ENCODE measurements at places on chromosomes 3 and 15.

DNA sequence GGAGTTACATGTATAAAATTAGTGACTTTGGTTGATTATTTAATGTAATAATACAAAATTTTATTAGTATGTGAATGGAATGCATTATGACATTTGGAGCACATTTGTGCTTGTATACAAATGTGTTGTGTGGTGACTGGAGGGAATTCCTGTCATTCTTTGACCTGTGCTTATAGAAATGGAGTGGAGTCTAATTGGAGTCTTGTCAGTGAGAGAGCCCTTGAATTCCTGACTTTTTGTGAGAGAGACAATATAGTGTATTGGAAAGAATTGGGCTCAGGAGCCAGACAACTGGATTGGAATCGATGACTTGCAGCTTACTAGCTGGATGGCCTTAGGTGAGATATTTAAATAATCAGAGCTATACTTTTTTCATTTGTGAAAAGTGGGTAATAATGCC, 9.4 kb downstream of the TCF12 start:
- H3K27me3 ChIP-seq, result no peaks in the 10 kb centered on the region
- no peak overlapping the region for H3K27ac ChIP-seq
- H3K4me1 ChIP-seq, result peaks cover 60% of the 10 kb centered on the region
- DNase-seq, result no peak

DNA sequence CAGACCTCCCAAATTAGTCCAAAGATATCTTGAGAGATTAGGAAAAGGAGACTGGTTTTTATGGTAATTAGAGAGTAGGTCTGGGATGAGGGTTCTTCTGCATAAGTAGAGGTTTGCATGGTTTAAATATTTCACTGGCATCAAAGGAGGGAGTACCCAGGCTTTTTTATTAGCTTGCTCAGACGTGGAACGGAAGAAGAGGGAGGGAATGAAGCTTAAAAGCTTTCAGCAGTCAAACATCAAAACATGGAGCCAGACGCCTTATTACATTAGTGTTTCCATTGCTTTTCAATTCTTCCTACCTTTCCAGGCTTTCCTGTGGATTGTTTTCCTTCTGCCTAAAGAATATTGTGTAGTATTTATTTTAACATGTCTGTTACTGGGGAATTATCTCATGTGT, 342.1 kb upstream of the SOX2 start:
- no peaks in the 10 kb centered on the region for H3K36me3 ChIP-seq
- H3K4me3 ChIP-seq, result no peak overlapping the region
- no peaks in the 10 kb centered on the region for H3K4me1 ChIP-seq
- no peak for DNase-seq
- no peaks in the 10 kb centered on the region for H3K27me3 ChIP-seq
- no peak overlapping the region for H3K27ac ChIP-seq

GRCh38 chr3:190142041-190142440, 21.3 kb upstream of the P3H2 start:
- no peaks in the 10 kb centered on the region for H3K4me1 ChIP-seq
- H3K4me3 ChIP-seq, result no peak overlapping the region
- no peak for DNase-seq
- H3K27me3 ChIP-seq, result no peaks in the 10 kb centered on the region
- H3K27ac ChIP-seq, result no peak overlapping the region

GRCh38 chr3:13713396-13713795, 164.5 kb downstream of the FBLN2 start:
- no peak for DNase-seq
- no peak overlapping the region for H3K27ac ChIP-seq
- H3K4me3 ChIP-seq, result no peak overlapping the region
- no peaks in the 10 kb centered on the region for H3K4me1 ChIP-seq

- no peak for DNase-seq
- H3K27me3 ChIP-seq, result peaks cover 13% of the 10 kb centered on the region
- no peak overlapping the region for H3K27ac ChIP-seq
Measured at GRCh38 chr3:72203613-72204349, 418.8 kb upstream of the PROK2 start.

- no peak for DNase-seq
- H3K27ac ChIP-seq, result no peak overlapping the region
- H3K36me3 ChIP-seq, result peaks cover 33% of the 10 kb centered on the region
- H3K4me3 ChIP-seq, result peak overlapping the region; percentile 96
- peaks cover 64% of the 10 kb centered on the region for H3K4me1 ChIP-seq
Measured at GRCh38 chr3:52237657-52238172, 1.2 kb downstream of the TWF2 start.

DNA sequence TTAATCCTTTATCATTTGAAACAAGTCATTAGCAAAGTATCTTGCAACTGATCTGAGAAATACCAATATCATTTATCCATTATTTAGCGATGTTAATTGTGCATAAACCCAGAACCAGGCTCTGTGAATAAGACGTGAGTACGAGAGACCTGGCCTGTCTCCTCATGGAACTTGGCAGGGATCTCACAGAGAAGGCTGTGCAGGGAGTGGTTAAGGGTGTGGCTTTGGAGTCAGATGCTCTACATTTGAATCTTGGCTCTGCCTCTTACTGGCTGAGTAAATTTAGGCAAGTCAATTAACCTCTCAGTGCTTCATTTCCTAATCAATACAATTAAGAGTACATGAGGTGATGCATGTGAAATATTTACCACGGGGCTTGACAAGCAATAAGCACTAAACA, 39.9 kb upstream of the TBL1XR1 start:
- H3K36me3 ChIP-seq, result no peaks in the 10 kb centered on the region
- DNase-seq, result no peak
- no peak overlapping the region for H3K4me3 ChIP-seq

- no peak for DNase-seq
- no peak overlapping the region for H3K4me3 ChIP-seq
- no peaks in the 10 kb centered on the region for H3K36me3 ChIP-seq
- no peaks in the 10 kb centered on the region for H3K4me1 ChIP-seq
- peaks cover 52% of the 10 kb centered on the region for H3K27me3 ChIP-seq
Measured at GRCh38 chr3:147423798-147424580, 14.8 kb downstream of the ZIC1 start.

DNA sequence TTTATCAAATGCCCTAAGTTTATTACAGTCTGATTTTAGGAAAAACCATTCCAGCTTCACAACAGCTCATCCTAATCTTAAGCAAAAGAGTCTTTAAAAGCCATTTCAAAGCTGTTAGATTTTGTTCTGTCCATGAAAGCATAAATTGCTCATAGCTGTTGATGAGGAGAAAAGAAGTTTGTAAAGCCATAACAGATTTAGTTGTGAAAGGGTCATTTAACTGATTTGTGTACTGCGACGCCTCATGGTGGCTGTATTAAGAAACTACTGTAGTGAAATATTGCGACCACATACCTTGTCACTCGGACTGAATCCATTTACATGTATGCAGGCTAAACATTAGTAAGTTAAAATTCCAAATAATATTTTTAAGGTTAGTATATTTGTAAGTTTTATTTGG, 20.9 kb downstream of the BBX start:
- no peak overlapping the region for H3K27ac ChIP-seq
- H3K36me3 ChIP-seq, result peaks cover 25% of the 10 kb centered on the region
- no peak overlapping the region for H3K4me3 ChIP-seq
- no peaks in the 10 kb centered on the region for H3K27me3 ChIP-seq
- peaks cover 18% of the 10 kb centered on the region for H3K4me1 ChIP-seq

DNA sequence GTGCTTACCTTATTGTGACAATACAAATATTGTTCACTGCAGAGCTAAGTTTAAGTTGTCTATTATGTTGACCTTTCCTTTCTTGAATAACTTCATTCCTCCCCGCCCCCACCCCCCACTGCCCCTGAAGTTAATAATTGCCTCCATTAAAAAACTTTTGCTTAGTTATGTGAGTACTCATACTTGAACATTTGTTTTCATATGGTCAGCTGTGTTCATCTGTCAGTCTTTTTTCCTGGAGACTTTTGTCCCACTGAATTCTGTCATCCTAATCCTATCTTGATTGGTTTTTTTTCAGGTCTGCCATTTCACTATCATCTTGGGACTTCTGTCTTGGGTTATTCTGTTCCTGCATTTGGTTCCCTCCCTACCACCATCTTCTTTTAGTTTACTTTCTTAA, 8.5 kb downstream of the SLC25A36 start:
- H3K4me3 ChIP-seq, result no peak overlapping the region
- no peak for DNase-seq
- H3K4me1 ChIP-seq, result peaks cover 41% of the 10 kb centered on the region
- H3K36me3 ChIP-seq, result peaks cover 17% of the 10 kb centered on the region
- no peaks in the 10 kb centered on the region for H3K27me3 ChIP-seq

- peak; percentile 44 for DNase-seq
- peaks cover 16% of the 10 kb centered on the region for H3K36me3 ChIP-seq
- H3K4me1 ChIP-seq, result no peaks in the 10 kb centered on the region
- H3K4me3 ChIP-seq, result no peak overlapping the region
- H3K27ac ChIP-seq, result no peak overlapping the region
Measured at GRCh38 chr15:52208306-52208946, 17.2 kb upstream of the GNB5 start.

DNA sequence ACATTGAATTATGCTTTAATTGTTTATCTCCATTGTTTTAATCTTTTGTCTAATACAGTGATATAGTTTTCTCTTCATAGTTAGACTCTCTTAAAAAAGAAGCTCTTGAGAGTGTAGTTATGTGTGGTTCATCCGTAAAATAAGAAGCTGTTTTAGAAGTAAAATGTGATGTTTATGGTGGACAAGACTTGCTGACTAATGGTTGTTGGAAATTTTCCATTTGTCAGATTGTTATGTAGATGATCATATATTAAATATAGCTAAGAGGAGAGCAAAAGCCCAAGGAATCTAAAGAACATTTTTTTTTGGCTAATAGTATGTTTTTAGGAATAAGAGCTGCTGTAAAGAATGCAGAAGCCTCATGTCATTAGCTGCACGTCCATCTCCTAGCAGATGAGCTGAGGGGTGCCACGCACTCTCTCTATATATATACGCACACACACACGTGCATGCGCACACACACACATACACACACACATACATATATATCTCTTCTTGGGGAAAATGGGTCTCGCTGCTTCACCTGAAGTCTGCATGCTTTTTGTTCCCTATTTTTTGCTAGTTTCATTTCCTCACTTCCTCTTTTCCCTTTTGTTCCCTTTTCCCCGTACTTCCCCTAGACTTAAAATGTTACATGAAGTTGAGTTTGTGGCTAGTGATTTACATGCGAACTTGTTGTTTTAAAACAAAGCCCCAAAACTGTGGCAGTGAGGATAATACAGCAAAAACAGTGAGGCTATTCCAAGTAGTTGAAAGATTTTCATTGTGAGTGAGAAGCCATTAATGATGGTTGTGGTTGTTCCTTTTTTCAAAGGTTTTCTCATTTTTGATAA, 107.8 kb downstream of the MBNL1 start:
- DNase-seq, result peak; percentile 29
- peaks cover 83% of the 10 kb centered on the region for H3K4me1 ChIP-seq
- H3K27ac ChIP-seq, result peak overlapping the region; percentile 84

GRCh38 chr15:78930577-78931388, 14.1 kb downstream of the CTSH start:
- H3K4me1 ChIP-seq, result peaks cover 8% of the 10 kb centered on the region
- H3K4me3 ChIP-seq, result no peak overlapping the region
- H3K27ac ChIP-seq, result peak overlapping the region; percentile 53
- peaks cover 95% of the 10 kb centered on the region for H3K36me3 ChIP-seq
- H3K27me3 ChIP-seq, result no peaks in the 10 kb centered on the region

GRCh38 chr3:139291276-139292051, 52.4 kb upstream of the MRPS22 start:
- no peak for DNase-seq
- no peak overlapping the region for H3K4me3 ChIP-seq
- H3K27me3 ChIP-seq, result no peaks in the 10 kb centered on the region
- H3K36me3 ChIP-seq, result no peaks in the 10 kb centered on the region

GRCh38 chr3:168493412-168494205, 397.9 kb upstream of the GOLIM4 start:
- no peak for DNase-seq
- H3K36me3 ChIP-seq, result no peaks in the 10 kb centered on the region
- no peak overlapping the region for H3K4me3 ChIP-seq
- no peak overlapping the region for H3K27ac ChIP-seq
- H3K4me1 ChIP-seq, result no peaks in the 10 kb centered on the region
- H3K27me3 ChIP-seq, result no peaks in the 10 kb centered on the region

- H3K4me3 ChIP-seq, result no peak overlapping the region
- H3K36me3 ChIP-seq, result peaks cover 40% of the 10 kb centered on the region
- peaks cover 36% of the 10 kb centered on the region for H3K4me1 ChIP-seq
- DNase-seq, result no peak
- peak overlapping the region; percentile 24 for H3K27ac ChIP-seq
Measured at GRCh38 chr3:33544126-33544525, 103.9 kb upstream of the UBP1 start.

GRCh38 chr3:178806651-178807050, 265.0 kb downstream of the ZMAT3 start:
- no peaks in the 10 kb centered on the region for H3K4me1 ChIP-seq
- no peaks in the 10 kb centered on the region for H3K27me3 ChIP-seq
- DNase-seq, result no peak
- no peak overlapping the region for H3K4me3 ChIP-seq

GRCh38 chr3:69669070-69669469, 70.2 kb upstream of the MITF start:
- peaks cover 3% of the 10 kb centered on the region for H3K27me3 ChIP-seq
- no peak overlapping the region for H3K27ac ChIP-seq
- no peak overlapping the region for H3K4me3 ChIP-seq
- H3K4me1 ChIP-seq, result no peaks in the 10 kb centered on the region

- H3K4me1 ChIP-seq, result no peaks in the 10 kb centered on the region
- H3K27ac ChIP-seq, result no peak overlapping the region
- peaks cover 14% of the 10 kb centered on the region for H3K27me3 ChIP-seq
- no peaks in the 10 kb centered on the region for H3K36me3 ChIP-seq
Measured at GRCh38 chr3:59069838-59070237, 20.0 kb upstream of the CFAP20DC start.

DNA sequence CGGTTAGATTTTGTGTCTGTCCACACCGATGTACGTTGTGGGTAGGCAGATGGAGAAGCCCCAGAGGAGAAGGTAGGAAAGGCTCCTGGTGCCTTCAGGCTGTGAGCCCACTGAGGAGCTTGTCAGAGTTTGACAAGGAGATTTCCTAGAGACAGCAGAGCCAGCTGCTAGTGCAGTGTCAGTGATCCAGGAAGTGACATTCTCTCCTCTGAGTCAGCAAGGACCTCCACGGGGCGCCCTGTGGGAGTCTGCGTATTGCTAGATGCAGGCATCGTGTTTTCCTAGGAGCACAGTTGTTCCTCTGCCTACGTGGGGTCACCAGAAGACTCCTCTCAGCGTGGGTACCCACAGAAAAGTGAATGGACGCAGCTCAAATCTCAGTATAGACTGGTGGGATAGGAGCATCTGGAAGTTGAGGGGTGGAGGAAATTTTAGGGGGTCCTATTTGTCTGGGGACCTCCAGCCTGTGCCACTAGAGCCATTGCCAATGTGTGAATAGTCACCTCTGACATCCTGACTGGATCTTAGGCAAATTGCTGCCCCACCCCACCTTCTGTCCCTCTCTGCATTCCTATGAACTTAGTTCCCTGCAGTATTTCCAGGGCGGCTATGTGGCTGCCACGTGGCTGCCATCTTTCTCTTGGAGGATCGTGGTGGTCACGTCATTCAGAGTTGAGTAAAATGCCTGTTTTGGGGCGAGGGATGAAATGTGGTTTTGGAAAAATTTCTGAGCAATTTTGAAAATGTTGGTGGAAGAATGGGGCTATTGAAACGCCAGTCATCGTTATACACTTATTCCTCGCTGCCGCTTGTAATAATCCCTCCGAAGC, 84.8 kb upstream of the KLHL25 start:
- H3K27ac ChIP-seq, result no peak overlapping the region
- DNase-seq, result no peak
